Activated naive CD8-positive, alpha-beta T cell treated with anti-CD3 and anti-CD28 coated beads for 36 hours (primary cell): ENCODE measurements at places on chromosomes 3 and 15.

GRCh38 chr3:13037458-13038117 lies 35.6 kb downstream of the IQSEC1 start:
- no peak overlapping the region for H3K27ac ChIP-seq
- H3K4me3 ChIP-seq = no peak overlapping the region
- no peaks in the 10 kb centered on the region for H3K36me3 ChIP-seq
- peaks cover 12% of the 10 kb centered on the region for H3K4me1 ChIP-seq

DNA sequence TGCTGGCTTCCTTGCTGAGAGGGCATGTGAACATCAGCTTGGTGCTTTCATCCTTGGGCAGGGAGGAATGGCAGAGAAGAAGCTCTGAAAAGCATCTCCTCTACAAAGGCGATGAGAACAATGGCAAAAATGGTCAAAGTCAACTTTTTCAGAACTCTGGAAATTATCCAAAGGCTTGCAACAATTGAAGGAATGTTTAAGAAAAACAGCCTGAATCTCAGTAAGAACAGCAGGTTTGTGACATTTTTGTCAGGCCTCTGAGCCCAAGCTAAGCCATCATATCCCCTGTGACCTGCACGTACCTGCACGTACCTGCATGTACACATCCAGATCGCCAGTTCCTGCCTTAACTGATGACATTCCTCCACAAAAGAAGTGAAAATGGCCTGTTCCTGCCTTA lies 51.8 kb downstream of the ONECUT1 start:
- H3K36me3 ChIP-seq = no peaks in the 10 kb centered on the region
- no peaks in the 10 kb centered on the region for H3K4me1 ChIP-seq
- no peak overlapping the region for H3K27ac ChIP-seq
- no peak overlapping the region for H3K4me3 ChIP-seq
- H3K27me3 ChIP-seq = no peaks in the 10 kb centered on the region

DNA sequence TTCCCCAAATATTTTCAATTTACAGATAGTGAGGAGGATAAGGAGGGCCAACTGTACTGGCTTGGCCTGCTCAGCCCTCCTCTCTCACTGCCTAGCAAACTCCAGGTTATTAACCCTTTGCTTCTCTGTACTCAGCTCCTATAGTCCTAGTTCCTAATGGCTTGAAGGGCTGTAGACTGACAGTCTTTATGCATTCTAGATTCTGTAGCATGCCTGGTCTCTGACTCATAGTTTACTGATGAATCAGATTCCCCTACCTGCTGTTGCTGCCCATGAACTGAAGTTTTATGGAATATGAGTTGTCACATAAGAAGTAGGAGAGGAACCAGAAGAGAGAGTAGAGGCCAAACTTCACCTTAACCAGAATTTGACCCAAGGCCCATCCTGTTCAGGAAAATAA lies 27.1 kb upstream of the MAP3K13 start:
- no peak overlapping the region for H3K27ac ChIP-seq
- peaks cover 18% of the 10 kb centered on the region for H3K4me1 ChIP-seq
- DNase-seq = no peak
- no peaks in the 10 kb centered on the region for H3K36me3 ChIP-seq

DNA sequence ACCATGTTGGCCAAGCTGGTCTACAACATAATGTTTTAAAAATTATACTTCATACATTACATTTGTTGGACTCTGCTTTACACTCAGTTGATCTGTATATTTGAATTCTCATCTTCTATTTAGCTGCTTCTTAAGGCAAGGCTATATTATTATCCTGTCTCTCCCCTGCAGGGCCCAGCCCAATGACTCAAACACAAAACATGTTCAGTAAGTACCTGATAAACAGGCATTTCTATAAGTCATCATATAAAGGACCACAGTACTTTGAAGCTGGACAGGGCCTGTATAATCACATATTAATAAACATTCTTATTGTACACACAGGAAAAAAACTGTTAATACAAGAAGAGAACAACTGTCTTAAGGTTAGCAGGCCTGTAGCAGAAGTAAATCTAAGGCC lies 36.2 kb downstream of the NGLY1 start:
- no peaks in the 10 kb centered on the region for H3K4me1 ChIP-seq
- DNase-seq = no peak
- peaks cover 66% of the 10 kb centered on the region for H3K36me3 ChIP-seq
- H3K4me3 ChIP-seq = no peak overlapping the region

GRCh38 chr3:58022490-58022889 lies 14.3 kb downstream of the FLNB start:
- no peaks in the 10 kb centered on the region for H3K27me3 ChIP-seq
- no peaks in the 10 kb centered on the region for H3K36me3 ChIP-seq
- peaks cover 58% of the 10 kb centered on the region for H3K4me1 ChIP-seq
- DNase-seq = no peak
